SHP77 (cell line): ENCODE measurements at places on chromosomes 7 and 10.

DNA sequence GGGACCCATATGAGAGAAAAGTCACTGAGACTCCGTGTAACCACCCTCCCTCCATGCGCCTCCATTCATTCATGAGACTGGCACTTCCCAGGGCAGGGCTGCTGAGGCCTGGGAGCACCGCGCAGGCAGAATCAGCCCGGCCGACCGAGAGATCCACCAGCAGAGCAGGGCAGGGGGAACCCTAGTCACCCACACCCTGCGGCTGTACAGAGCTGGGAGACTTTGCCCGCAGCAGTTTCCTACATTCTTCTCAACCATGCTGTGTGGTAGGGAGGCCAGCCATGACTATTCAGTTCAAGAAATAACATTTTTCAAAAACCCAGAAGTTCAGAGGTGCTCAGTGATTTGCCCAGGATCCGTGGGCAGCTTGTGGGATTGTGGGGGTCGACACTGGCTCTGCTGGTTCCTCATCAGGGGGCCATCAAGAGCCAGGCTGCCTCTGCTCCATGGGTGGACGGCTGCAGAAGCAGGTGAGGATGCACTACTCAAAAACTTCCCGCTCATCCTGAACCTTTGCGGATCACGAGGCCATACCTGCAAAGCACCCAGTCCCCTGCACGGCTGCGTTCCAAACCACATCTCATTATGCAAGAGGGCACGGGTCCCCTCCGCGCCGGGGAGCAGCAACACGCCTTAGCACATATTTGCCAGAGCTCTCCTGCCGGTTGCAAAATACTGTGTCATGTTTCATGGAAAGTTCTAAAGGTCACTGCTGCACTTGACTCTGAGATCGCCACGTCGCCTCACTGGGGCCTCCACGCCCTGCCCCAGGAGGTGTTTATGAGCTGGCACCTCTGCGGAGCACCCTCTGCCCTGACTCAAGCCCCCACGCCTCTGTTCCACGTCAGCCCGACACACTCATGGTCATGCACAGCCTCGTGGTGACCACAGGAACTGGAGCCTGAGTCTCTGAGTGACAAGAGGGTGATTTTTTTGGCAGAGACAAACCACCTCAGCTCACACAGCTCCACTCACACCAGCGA lies 132.0 kb downstream of the PRKAG2 start:
- peak; percentile 14 for DNase-seq

GRCh38 chr10:115860182-115861107 lies 412.6 kb downstream of the GFRA1 start:
- no peak for DNase-seq

- no peak for DNase-seq
Observed at GRCh38 chr7:149145031-149145845, 2.0 kb upstream of the ZNF398 start.

DNA sequence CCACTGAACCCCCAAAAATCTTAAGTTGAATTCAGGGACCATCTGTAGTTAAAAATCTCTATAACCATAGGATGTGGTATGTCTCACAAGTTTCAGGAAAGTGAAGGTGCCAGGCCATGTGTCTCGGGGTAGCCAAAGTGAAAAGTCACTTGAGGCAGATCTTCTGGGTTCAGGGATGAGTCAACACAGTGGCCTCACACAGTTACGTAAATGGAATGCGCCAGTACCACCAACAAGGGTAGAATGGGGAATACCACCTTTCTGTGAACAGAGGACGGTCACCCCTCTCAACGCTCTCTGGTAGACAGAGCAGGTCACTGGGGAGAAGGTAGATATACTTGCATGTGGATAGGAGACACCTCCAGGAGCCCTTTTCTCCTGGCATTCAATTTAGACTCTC lies 71.4 kb downstream of the ELMO1 start:
- DNase-seq: no peak

GRCh38 chr7:5532536-5533335 lies 109.1 kb upstream of the TNRC18 start:
- DNase-seq: no peak

GRCh38 chr7:140231771-140232491 lies 55.1 kb upstream of the KDM7A start:
- no peak for DNase-seq

DNA sequence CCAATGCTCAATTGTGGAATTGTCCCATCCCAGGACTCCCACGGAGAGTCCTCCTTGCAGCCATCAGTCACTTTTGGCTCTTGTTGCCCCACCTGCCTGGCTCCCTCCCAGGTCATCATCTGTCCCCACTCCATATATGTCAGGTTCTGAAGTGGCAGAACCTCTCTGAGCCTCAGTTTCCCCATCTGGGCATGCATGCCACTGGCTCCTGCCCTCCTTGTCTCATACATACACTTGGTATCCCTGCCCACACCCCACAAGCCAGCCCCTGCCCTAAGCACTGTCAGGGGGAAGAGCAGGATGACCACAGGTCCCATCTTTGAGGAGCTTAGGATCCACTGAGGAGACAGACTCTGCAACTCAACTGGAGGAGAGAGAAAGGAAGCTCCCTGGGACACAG lies 156.9 kb downstream of the GRID1 start:
- no peak for DNase-seq

DNA sequence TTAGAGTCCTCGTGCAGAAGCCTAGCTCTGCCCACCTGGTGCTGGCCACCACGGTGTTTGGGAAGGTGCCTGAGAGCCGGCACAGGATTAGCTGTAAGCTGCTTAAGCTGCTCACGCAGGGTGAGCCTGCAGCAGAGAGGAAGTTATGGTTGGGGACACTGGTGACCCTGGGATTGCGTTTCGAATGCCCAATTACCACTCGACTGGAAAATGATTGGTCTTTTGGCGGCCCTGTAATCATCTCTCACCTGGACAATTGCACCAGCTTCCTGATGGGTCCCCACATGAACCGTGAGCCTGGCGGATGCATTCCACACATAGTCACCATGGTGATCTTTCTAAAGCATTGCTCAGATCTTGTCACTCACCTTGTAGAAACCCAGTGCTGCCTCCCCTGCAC lies 442.3 kb upstream of the ZMIZ1 start:
- no peak for DNase-seq

DNA sequence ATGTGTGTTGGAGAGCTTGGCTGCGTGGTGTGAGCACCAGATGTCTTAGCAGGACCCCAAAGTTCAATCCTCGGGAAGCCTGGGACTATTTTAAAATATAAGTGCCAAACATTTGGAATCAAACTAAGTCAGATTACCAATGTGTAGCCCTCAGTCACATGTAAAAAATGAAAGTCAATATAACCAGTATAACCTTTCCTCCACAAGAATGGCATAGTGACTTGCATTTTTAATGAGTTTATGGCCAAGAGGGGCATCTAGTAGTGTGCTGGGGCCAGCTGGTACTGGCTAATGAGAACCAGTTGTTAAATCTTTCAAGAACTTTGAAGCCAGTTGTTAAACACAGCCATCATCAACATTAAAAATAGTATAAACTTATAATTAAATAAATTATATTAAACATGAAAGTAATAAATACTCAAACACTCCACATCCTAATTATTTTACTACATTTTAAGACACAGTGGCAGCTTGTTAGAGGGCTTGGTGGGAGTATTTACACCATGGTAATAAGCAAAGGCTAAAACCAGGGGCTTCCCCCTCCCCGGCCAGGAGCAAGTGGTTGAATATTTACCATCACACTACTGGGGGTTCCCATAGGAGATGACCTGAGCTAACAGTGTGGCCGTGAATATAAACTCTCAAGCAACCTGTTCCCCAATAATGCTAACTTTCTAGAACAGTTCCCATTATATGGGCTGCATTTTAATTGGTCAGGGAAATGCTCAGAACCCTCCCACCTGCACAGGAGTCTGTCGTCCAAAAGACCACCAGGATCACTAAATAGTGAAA lies 7.9 kb upstream of the FAM170B start:
- no peak for DNase-seq

DNA sequence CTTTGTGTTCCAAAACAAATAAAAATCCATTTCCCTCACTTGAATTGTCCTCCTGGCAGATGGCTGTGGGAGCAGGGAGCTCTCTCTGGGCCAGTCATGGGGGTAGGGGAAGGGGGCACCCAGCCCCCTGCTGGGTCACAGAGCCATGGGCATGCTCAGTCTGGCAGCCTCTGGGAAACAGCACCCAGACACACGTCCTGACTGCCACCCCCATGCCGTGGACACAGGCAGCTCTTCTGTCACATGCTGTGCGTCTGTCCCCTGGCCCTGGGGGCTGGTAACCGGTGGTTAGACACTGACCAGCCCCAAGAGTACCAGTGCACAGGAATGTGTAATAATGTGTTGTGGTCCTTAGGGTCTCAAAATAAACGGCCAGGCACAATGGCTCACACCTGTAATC lies 47.0 kb downstream of the RASGEF1A start:
- no peak for DNase-seq

- peak; percentile 47 for DNase-seq
Observed at GRCh38 chr7:89623018-89623672, 531.1 kb upstream of the STEAP1 start.

- no peak for DNase-seq
Observed at GRCh38 chr7:74006451-74007241, 21.3 kb upstream of the ELN start.

- DNase-seq: no peak
Observed at GRCh38 chr7:26447116-26447515, 155.5 kb downstream of the SNX10 start.

DNA sequence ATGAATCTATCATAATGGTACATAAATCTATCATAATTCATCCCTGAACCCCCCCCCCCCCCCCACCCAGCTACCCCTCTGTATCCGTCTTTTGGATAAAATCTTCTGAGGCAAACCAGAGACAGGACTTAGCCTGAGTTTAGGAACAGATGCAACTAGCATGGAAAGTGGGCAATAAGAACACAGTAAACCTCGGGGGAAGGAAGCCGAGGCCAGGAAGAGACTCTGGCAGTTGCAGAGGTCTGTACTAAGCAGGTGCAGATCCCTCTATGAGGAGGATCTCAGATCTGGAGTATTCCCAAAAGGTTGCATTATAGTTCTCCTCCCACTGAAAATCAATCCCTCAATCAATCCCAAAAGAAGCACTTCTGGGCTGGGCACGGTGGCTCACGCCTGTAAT lies 87.2 kb downstream of the EBF3 start:
- DNase-seq: no peak

GRCh38 chr10:18293536-18294510 lies 153.6 kb downstream of the CACNB2 start:
- DNase-seq: no peak

DNA sequence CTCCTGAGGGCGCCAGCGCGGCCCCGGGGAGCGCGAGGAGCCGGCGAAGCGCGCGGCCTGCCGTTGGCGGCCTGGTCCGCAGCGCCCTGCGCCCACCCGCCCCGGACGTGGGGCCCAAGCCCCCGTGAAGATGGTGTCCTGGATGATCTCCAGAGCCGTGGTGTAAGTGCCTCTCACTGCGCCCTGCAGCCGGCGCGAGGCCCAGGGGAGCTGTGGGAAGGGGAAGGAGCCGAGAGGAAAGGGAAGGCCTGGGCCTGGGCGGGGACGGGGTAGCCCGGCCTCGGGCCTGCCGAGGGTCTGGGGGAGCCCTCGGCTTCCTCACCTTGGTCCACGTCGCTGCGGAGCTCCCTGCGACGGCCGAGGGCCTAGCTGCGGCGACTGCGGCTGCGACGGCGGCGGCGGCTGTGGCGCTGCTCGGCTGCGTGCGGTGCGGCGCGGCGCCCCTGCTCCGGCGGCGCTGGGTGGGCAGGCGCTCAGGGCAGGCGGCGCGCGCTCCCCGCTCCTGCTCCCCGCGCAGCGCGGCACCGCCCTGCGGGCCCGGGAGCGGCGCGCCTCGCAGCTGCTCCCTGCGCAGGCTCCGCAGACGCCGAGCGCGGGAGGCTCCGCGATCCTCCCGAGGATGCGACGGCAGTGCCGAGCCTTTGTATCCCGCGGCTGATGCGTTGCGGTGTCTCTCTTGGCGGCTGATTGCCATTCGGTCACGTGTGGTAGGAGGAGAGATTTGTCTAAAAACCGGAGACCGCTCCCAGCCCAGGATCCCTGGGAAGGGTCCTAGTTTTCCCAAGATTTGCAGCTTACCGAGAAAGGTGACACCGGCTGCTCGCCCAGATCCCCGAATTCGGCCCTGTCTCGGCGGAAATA lies 445 bp downstream of the REEP3 start:
- DNase-seq: peak; percentile 60

GRCh38 chr7:157442993-157443831 lies 106.4 kb downstream of the DNAJB6 start:
- DNase-seq: no peak

DNA sequence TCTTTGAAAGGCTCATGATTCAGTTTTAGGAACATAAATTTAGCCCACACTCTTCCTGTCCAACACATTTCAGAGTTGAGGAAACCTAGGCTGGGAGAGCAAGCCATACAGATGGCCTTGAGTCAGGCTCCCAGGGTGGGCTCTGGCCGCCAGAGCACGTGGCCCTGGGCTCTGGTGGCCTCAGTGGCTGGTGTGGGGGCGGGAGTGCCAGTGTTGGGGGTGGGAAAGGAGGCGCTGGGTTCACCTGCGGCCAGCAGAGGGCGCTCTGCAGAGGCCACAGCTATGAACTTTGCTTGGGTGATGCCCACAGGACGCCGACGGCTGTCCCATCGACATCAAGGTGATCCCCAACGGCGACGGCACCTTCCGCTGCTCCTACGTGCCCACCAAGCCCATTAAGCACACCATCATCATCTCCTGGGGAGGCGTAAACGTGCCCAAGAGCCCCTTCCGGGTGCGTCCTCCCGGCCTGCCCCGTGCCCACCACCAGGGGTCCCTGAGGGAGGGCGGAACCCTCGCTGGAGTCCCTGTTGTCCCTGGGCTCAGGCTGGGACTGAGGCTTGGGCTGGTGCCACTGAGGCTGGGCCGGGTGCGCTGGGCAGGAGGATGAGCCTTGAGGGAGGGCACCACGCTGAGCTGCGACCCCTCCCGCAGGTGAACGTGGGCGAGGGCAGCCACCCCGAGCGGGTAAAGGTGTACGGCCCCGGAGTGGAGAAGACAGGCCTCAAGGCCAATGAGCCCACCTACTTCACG lies 11.9 kb downstream of the FLNC start:
- no peak for DNase-seq

DNA sequence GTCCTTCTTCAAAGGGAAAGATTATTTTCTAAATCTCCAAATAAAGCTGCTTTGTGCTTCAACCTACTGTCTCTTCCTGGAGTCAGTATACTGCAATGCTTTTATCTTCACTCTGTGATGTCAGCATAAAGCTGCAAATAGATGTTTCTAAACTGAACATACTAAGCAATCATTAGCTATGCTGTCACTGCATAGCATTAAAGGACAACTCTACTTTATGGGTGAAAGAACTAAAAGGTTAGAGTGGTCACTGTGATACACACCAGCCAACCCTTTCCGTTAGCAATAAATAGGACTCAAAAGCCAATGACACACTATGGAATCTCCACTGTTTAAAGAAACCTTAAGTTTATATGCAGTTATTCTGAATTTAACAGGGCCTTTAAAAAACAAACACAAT lies 1.8 kb downstream of the CCDC186 start:
- no peak for DNase-seq
